ENCODE measurements at places on chromosomes 2 and 18.

GRCh38 chr18:49178736-49179135, 228.0 kb upstream of the SMAD7 start:
- peak; percentile 58 for DNase-seq

DNA sequence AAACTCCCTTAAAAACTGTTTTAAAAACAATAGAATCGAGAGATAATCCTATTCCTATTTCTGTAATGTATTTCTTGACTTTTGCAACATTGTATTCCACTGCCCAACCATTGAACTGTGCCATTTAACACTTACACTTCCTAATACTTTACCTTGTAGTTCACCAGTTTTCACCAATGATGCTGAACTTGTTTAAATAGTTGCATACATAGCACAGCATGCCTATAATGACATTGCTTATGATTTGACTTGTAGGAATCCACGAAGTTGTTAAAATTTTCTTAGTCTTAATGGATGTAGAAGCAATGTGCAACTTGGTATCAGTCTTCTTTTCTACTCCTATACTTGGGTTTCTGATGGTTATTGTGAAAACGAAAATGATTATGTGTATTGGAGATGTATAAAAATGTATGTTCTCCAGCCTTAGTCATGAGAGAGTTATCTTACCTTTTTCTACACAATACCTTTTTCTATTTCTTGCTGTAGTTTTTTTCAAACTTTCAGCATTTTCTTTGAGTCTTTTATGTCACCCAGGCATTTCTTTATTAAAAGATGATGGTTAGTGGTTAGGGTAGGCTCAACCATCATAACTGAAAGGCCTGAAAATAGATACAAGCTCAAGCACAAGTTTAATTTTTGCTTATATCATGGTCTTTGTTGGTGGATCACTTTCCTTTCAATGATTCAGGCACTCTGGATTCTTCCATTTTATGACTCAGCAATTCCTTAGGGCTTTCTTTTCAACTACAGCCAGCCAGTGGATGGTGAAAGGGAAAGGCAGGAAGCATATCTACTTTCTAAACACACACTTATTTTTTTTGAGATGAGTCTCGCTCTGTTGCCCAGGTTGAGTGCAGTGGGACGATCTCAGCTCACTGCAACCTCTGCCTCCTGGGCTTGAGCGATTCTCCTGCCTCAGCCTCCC, 9.4 kb downstream of the GPD2 start:
- peak; percentile 66 for DNase-seq

DNA sequence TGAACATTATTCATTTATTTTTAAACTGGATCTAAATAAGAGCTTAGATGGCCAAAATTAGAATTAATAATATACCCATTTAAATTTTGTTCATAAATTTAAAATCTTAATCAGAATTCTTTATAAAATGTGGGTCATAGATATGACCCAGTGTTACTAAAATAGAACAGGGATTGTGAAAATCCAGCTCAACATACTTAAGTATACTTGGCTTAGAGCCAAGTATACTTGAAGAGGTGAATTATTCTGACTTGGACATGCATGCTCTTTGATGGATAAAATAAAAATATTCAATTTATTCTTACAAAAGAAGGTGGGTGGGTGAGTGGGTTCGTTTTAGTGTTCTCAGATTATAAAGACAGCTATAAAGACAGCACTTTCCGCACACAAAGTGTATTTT, 70.7 kb downstream of the SPOPL start:
- DNase-seq, result no peak

- DNase-seq, result no peak
Observed at GRCh38 chr2:145339646-145340045, 819.7 kb upstream of the ZEB2 start.

DNA sequence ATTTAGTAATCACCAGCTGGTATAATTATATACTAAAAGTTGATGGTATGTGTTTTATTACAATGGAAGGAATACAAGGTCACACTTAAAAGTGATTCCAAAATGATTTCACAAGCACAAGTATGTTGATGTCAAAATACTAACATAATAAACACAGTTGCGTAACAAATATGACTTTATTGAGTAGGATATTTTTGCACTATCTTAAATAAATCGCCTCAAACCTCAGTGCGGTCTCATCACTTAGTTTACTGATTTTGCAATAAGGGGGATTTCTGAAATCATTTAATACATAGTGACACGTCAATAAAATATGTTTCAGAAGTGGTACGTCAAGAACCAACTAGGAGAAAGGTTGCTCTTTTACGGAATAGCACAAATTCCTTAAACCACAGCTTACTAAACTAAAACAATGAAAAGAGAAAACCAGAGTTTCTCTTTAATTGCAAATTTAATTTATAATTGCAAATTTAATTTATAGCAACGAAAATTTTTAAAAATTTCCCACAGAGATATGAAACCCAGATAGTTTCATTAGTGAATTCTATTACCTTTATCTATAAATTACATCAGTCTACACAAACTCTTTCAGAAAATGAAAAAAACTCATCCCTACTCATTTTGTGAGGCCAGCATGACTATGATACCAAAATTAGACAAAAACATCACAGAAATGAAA, 304.0 kb upstream of the REG3G start:
- no peak for DNase-seq

Measured in ACHN (cell line).